Skeletal muscle cell (primary cell): ENCODE measurements at places on chromosomes 13 and 19.

DNA sequence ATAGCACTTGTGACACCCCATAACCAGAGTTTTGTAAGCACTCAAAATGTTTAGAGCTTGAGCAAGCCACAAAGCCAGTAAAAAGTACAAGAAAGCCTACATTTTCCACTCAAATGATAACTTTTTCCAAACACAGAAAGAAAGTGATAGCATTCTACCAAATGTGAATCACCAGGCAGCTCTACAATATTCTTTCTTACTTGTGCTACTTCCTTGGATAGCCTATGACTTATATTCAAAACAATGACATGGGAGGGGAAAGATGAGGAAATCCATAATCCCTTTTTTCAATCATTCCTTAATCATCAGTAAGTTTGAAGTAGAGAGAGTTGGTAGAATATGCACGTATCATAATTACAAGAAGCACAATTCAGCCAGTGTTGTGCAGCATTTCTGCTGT is 650.8 kb upstream of the PCDH9 start:
- DNase-seq, result peak; percentile 16

DNA sequence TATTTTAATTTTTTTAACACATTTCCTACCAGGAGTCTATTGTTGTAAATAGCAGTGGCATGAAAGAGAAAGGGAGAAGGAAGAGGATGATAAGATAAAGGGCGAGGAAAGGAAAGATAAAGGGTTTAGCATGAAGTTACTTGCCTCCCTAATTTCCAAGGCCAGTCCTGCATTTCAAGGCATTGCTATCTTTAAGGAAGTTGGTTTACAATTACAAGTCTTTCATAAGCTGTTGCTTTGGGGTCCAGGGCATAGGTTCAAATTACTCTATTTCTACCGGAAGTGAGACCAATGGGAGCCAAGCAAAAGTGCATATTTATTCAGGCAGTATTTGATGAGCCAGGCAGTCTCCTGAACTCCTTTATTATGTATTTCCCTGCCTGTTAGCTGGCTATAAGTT is 27.7 kb upstream of the UBL3 start:
- DNase-seq, result no peak

DNA sequence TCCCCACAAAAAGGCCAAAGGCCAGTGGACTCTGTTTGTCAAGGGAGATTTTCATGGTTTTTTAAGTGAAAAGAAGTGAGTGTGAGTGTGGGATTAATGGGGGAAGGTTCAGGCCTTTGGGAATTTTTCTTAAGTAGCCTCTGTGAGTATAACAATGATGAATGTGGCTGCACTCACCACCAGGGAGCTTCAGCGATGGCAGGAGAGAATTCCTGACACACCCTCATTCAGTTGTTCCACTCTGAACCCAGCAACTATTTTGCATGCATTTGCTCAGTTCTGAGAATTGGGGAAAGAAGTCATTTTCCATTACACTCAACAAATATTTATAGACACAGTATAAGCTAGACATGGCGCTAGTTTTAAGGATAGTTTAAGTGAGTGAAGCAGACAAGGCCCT is 117.9 kb downstream of the CCNA1 start:
- DNase-seq, result no peak

- DNase-seq, result no peak
These were observed 342.2 kb downstream of the DACH1 start for GRCh38 chr13:71524613-71525304.

DNA sequence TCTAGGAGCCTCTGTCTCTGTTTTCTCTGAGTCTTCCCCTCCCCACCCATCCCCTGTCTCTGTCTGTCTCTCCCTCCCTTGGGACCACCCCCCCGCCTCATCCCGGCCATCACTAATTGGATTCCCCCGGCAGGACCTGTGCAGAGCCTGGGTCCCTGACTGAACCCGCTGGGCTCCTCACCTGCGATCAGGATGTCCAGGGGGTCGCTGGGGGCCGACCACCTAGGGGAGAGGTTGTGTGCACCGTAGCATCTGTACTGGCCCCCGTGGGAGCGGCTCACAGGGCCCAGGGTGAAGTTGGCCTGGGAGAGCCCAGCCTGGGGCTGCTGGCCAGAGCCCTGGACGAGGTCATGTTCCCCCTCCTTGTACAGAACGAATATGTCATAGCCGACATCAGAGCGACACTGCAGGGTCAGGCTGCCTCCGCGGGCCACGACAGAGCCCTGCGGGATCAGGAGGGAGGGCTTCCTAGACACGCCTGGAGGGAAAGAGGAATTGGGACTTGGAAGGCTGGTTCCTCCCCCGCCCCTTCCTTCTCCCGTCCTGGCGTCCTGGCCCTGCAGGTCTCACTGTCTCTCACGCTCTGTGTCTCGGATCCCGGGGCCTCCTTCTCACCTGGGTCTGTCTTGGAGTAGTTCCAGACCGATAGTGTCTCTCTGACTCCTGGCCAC is 1.8 kb downstream of the LILRB5 start:
- no peak for DNase-seq

DNA sequence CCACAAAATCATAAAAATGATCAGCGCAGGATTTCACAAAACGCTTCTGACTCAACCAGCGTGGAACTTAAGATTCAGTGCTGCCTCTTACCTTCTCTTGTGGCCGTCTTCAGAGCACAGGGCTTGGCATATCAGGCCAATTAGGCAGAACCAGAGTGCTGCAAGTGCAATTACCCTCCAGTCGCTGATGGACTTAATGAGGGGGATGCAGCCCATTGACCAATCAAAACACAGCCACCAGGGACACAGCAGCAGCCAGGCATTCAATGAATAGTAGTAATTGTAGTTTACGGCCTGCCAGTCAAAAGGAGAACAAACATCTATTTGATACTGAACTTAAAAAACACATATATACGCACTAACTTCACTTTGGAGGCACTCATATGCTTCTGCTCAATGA is 38.2 kb downstream of the TMTC4 start:
- DNase-seq, result no peak

- no peak for DNase-seq
These were observed 3.2 kb downstream of the SH3GL1 start for GRCh38 chr19:4396949-4397783.
